ENCODE measurements at places on chromosomes 5 and 9.
A peak's percentile ranks its signal among the peaks of the same experiment; 100 is the strongest.

DNA sequence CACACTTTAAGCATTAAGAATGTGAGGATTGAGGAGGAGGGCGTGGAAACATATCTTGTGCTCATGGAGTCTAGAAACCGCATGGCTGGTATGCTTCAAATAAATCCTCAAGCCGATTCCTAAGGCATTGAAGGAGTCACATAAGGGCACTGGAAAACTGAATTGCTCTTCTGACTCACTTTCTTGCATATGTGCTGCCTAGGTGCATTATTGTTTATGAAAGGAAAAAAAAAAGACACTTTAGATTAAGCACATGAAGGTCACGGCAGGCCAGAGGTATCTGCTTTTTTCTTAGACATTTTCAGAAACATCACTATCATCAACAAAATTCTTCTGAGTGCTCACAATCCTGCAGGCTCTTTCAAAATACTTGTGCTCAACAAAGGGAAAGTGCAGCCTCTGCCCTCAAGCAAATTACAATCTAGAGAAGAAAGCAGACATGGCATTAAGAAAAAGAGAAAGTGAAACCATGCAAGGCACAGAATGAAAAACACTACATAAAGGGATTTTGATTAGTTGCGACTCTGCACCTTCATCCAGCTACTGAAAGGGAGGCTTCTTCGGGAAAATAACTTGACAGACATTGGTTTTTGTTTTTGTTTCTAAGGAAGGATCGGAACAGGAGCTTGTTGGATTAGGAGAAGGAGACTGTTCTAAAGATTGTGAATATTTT is 2117.6 kb downstream of the MAT2B start:
- no peak for DNase-seq

DNA sequence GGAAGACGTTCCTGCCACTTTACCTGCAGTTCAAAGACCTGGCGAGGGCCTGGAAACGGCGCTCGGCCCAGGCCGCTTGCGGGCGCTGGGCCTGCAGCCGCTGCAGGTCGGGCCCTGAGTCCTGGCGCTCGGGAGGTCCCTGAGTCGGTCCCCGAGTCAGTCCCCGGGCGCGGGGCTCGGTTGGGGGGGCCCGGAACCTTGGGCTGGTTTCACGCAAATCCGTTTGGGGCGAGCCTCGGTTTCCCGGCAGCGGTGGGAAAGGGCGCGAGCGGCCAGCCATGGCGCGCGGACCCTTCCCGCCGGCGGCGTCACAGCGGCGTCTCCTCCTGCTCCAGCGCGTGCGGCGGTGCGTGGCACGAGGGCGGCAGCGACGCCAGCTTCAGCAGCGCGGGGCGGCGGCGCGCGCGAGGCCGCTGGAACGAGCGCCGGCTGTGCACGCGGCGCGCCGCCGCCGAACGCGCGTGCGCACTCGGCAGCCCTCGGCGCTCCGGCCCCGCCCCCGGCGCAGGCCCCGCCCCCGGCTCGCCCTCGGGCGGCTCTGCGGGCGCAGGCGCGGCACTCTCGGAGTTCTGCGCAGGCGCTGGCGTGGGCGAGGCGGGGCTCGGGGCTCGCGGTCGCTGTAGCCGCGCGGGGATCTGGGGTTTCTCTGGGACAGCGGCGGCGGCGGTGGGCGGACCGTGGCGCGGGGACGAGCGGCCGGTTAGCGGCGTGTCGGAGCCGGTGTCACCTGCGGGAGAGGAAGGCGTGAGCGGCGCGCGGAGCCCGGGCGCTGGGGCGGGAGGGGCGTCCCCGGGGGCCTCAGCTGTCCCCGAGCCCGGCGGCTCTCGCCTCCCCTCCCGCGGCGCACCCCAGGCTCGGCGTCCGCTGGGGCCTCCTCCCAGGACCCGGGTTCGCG is 29.9 kb downstream of the EXOC3 start:
- DNase-seq, result peak; percentile 97

DNA sequence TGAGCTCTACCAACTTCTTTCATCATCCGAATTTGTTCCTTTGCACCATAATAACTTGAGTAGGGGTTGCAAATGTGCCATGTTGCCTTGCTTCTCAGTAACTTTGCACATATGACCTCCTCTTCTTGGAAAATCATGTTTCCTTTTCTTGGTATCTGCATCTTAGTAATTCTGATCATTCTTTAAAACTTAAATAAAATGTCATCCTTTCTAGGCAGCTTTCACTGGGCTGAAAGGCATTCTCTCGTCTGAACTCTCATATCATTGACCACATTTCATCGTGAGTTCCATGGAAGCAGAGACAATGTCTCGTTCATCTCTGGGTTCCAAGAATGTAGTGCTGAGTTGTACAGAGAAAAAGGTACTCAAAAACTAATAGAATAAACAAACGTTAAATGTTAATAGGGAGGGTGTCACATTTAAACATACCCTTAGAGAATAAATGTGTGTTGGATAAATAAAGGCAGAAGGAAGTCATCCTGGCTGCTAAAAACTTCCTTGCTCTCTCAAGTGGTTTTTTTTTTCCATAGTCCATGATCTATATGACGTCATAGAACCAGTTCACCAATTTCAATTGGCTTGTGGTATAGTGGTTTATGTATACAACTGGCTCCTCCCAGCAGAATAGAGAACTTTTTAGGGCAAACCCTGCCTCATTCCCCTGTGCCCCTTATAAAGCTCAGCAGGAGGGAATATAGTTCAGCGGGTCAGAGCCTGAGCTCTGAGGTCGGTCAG is 218.1 kb upstream of the TRIM32 start:
- no peak for DNase-seq

- DNase-seq, result no peak
Observed at GRCh38 chr5:106303911-106304310, 1366.8 kb downstream of the EFNA5 start.

- DNase-seq, result no peak
Observed at GRCh38 chr5:51487952-51488351, 104.7 kb downstream of the ISL1 start.

DNA sequence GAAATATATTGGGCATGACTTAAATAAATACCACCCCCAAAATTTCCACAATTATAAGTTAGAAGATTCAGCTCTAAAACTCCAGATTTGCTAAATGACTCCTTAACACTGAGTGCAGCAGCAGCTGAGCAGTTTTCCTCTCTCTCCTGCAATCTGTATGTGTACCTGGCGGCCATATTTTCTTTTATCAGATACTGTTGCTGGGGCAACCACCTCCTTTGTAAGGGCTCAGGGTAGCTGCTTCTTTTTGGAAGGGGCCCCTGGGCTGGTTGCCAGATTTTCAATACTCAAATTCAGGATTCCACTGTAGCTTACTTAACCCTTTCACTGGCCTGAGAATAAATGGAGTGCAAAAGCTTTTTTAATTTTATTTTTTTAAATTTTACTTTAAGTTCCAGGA is 197.0 kb downstream of the TAF11L14 start:
- peak; percentile 37 for DNase-seq

DNA sequence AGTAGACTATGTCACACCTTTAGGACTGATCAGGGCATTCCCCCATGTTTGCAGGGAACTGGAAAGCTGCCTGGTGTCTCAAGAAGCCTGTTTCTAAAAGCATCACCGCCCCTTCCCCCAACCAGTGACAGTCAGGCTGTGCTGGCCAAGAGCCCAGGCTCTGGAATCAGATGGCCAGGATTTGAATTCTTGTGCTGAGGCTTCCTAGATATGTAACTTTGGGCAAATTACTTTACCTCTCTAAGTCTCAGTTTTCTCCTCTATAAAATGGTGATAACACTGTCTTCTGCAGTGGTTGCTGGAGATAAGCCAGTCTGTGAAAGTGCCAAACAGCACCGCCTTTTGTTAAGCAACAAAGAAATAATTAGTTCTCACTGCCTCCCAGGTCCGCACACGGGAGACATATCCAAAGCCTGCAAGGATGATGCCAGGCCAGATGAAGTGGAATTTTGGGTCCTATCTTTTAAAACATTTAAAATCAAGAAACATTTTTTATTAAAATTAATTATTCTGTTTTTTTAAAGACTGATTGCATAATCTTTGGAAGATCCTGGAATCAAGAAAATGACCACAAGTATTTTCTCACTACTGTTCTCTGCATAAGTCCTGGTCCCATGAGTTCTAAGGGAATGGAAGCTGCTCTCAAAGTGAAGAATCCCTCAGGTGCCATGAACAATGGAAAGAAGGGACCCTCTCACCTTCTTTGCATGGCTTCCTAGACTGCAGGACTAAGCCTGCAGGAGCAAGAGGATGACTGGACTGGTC is 13.9 kb downstream of the SLC31A2 start:
- DNase-seq, result no peak

DNA sequence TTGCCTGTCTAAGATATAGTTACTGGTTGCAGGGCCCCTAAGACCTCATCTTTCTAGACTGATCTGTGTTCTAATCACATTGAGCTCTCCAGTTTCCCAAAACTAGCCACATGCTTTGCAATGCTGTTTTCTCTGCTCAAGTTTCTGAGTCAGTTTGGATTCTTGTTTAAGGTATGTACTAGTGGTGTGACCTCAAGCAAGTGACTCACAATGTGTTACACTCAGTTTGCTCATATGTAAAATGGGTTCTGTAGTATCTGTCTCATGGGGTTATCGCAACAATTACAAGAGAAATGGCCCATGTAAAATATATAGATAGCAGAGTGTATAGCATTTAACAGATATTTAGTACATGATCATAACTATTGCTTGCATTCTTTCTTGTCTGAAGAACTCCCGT is 153.1 kb upstream of the ELL2 start:
- DNase-seq, result no peak

DNA sequence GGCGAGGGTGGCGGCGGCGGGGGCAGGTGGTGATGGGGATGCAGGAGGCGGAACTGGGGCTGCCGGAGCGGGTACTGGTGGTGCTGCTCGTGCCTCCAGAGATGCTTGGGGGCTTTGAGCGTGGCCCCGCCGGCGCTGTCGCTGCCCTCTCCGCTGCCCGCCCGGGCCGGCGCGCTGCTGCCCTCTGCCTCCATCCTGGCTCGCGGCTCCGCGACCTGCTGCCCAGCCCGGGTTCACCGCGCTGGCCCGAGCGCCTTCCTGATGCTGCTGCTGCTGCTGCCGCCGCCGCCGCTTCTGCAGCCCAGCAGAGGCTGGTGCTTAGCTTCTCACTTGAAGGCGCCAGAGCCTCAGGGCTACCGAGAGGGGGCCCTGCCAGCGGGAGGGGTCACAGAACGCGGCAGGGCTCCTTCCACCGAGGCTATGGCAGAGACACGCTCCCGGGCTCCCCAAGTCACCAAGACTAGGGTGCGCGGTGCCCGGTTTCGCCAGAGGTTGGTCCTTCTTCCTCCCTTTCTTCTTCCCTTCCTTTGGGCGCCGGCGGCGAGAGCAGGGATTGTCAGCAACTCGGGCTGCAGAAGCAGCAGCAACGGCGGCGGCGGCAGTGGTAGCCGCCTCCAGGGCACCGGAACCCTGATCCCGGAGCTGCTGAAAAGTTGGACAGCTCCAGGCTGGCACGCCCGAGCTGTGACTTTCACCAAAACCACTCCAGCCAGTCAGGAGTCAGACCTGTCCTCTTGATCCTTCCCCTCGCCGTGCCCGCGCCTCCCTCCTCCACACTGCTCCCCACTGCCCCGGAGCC is at the start of gene PDE4D:
Gene PDE4D (minus strand): TSS at position 298 of the 799 bp plus-strand sequence.
- DNase-seq, result peak; percentile 53

DNA sequence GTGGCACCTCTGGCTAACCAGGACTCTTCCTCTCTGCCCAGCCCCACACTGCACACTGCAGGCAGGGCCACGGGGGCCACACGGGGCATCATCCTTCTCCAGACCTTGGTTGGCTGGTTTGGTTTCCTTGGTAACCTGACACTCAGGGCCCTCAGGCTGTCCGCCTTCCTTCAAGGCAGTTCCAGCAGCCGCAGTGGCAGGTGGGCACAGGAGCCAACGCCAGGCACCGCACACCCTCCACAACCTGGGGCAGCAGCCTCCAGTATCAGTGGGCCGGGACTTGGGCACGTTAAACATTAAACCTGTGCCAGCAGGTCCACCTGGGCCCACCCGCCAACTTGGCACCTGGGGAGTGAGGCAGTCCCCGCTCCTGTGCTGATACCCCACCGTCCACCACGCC is 1.9 kb downstream of the NPDC1 start:
- DNase-seq, result no peak

DNA sequence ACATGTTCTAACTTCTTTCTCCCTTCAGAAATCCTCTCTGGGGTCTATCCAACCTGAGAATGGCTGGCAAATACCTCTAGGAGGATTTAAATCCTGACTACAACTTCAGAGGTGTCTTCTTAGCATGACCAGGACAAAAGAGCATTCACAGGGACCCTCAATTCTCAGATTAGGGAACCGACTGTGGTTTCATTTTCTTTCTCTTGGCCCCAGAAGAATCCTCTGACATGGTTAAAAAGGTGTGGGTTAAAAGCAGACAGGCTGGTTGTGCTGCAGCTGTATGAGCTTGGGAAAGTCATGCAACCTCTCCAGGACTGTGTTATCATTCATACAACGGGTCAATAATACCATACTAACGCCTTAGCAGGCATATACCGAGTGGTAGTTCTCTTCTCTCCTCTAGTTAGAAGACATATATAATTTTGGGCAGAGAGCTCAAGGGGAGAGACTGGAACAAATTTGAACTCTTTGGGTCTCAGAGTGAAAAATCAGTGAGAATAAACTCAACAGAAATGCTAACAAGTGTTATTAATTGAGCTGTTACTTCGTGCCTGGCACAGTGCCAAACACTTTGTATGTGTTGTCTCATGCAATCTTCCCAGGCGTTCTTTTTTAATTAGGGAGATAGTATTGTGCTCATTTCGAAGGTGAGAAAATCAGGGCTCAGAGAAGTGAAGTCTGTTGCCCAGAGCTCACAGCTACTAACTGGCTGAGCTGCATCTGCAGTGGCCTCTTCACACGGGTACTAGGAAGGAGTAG is 35.2 kb downstream of the INSYN2B start:
- no peak for DNase-seq

- no peak for DNase-seq
Observed at GRCh38 chr9:134618833-134619447, 22.7 kb upstream of the COL5A1 start.

- DNase-seq, result no peak
Observed at GRCh38 chr5:87188391-87188790, 79.3 kb upstream of the RASA1 start.

- DNase-seq, result peak; percentile 22
Observed at GRCh38 chr9:90044710-90045151, 439.9 kb downstream of the GADD45G start.

GRCh38 chr5:38892363-38892762 is 46.6 kb downstream of the OSMR start:
- DNase-seq, result no peak

GRCh38 chr5:90528601-90529193 is 687 bp downstream of the LYSMD3 start:
- DNase-seq, result no peak

DNA sequence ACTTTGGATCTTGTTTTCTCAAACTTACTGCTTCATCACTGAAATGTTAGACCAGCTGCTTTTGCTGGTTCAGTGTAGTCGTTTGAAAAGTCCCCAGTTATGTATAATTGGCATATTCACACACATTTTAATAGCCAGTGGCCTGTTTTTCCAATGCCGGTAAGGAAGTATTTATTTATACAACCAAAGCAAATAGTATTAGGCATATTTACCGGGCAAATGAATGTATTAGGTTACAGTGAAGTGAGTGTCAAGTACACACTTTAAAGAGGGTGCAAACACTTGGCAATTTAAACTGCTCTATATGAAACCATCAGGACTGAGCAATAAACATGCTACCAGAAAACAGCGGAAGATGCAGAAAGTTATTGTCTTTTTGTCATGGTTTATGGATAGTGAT is 242.9 kb downstream of the MCTP1 start:
- no peak for DNase-seq

GRCh38 chr5:143606043-143606752 is 202.7 kb upstream of the NR3C1 start:
- DNase-seq, result no peak

Data from NCI-H446 (cell line).